H54 (cell line): ENCODE measurements at places on chromosomes 6 and 20.

DNA sequence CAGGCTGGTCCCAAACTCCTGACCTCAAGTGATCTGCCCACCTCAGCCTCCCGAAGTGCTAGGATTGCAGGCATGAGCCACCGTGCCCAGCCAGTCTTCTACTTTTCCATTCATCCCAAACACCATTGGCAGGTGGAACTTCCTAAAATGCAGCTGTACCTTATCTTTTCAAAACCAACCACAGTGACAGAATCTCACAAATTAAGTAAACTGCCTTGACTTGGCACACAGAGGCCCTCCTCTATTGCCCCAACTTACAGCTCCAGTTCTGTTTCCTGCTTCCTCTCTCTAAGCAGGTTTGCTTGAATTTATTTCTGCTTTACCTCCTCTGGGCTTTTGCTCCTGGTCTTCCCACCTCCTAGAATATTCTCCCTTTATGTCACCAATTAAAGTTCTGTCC is 7.6 kb downstream of the MYB start:
- DNase-seq: no peak

DNA sequence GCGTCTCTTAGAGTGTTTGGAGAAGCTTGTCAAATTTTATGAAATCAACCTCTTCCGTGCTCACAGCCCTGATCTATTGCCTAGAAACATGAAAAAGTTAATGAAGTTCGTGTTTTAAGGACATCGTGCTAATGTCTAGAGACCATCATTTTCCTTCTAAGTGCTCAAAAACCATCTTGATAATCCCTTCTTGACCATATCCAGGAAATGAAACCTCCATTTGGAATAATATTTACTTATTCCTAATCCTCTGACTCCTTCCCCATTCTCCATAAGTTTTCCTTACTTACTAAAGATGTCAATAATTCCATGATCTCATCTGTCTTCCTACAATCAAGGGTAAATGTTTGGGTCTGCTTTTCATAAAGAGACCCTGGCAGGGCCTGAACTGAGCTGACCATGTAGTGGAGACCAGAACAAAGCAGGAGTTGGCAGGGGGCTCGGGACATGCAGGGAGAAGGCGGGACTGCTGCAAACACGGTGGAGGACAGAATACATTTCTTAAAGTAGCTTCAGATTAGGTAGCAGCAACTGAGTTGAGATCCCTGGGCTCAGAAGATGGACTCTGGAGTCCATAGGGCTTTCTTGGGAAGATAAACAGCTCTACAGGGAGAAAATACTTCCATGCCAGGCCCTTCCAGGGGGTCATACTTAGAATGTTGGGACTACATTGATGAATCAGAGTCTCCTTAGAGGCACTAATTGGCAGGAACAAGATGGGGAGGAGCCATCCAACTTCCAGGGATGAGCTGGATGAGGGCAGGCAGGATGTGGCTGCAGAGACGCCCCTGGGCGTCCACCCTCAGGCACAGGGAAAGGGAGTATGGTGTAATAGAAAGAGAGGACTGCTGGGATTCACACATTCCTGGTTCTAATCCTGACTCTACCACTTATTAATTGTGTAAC is 100.7 kb downstream of the RIN2 start:
- DNase-seq: peak; percentile 43

DNA sequence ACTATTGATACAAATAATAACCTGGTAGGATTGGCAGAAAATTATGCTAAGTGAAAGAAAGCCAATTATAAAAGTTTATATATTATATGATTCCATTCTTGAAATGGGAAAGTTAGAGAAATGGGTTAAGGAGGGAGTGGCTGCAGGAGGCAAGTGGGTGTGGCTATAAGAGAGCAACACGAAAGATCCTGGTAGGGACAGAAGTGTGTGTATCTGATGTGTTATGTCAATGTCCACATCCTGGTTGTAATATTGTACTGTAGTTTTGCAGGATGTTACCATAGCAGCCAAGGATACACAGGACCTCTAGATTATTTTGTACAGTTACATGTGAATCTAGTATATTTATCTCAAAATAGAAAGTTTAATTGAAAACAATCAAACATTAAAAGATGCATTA is 46.8 kb downstream of the SNX5 start:
- no peak for DNase-seq

DNA sequence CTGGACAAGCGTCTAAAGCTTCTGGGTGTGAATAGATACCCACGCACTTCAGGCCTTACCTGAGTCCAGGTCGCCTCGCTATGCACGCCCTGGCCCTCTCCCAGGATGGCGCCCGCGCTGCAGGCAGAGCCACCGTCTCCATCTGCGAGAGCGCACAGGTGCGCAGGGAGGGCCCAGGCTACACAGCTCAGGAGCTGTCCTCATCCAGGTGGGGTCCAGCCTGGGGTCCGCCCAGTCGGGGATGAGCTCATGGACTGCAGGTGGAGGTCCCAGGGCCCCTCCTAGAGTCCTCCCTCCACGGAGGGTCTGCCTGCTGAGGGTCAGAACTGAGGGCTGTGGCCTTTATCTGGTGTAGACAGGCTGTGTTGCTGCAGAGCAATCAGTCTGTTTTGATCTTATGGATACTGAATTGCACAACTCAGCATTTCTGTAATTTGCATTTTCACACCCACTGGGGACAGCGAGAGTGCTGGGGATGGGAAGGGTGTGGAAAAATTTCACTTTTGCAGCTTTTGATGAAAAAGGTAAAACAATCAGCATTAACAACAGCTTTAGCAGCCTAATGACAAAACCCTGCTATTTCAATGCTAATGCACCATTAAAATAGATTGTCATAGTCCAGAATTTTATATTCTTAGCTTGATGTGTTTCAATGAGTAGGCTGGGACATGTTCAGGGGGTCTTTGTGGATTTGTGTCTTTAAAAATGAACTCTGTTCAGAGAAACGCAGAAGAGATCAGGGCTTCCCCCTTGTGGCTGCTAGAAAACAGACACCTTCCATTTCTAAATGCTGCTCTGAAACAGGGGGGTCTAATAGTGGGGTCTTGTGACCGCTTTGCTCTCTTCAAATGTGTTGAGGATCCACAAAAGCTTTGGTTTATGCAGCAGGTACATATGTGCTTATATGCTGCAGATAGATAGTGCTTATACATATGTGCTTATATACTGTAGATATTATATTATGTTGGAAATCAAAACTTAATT is 77.8 kb upstream of the PHACTR3 start:
- DNase-seq: no peak

DNA sequence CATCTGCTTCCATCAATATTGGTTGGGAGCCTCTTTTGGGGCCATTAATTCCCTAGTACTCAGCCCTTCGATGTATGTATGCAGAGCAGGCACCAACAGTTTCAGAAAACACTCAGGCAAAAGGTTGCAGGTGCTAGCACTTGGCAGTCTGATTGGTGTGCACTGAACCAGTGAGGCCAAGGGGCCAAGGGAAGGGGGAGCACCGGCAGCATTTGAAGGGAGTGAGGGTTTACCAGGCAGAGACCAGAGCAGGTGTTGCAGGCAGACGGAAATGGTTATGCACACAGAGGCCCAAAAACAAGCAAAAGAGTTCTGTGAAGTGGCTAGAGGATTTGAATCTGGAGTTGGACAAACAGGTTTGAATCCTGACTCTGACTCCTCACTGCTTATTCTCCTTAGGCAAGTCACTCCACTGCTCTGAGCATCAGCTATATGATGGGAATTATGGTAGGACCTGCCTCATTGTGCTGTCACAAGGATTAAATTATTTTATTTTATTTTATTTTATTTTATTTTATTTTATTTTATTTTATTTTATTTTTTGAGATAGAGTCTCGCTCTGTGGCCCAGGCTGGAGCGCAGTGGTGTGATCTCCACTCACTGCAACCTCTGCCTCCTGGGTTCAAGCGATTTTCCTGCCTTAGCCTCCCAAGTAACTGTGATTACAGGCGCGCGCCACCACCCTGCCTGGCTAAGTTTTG is 58.1 kb upstream of the SHLD1 start:
- no peak for DNase-seq

GRCh38 chr6:113047932-113048331 is 700.8 kb downstream of the RFPL4B start:
- no peak for DNase-seq

- DNase-seq: no peak
Observed at GRCh38 chr20:57898332-57898731, 188.5 kb upstream of the PMEPA1 start.

DNA sequence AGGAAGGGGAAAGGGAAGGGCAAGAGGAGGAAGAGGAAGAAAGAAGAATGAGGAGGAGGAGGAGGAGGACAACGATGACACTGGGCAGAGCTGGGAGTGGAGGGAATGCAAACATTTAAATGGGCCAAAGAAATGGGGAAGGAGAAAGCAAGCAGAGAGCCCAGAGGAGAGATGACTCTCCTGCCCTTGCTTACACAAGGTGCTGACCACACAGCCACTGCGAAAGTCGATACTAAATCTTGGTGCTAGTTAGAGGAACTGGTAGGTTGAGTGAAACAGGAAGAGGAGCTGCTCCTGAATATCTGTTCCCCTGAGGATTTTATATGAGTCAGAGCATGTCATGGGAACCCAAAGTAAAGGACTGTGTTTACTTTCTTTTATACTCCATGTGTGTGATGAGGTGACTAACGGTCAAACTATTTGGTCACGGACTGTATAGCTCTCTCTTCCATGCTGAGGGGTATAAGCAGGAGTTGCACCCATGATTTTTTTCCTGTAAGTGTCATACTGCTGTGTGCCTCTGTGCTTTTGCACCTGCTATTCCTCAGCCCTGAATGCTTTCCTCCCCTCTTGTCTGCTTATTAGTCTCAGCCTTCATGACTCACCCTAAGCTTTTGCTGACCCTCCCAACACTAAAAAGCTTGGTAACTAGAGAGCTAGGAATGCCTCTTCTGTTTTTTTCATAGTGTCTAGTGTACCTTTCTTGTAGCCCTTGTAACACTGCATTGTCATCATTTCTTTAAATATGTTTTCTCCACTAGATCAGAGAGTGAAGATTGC is 9.5 kb upstream of the PAQR8 start:
- peak; percentile 81 for DNase-seq
